ENCODE measurements at places on chromosomes 4 and X. TPM values are rescaled to one million over a fixed set of nuclear protein-coding genes. Genes with fewer than 3 reads are reported as not detected.

The GPR50 gene
- not detected for polyA plus RNA-seq

The SHOX gene
- polyA plus RNA-seq = not detected

The OCIAD1 gene
- polyA plus RNA-seq = 82.3 TPM

The FATE1 gene
- not detected for polyA plus RNA-seq

The HEPH gene
- not detected for polyA plus RNA-seq

The HCFC1 gene
- polyA plus RNA-seq = 37.7 TPM

The PPP1R2C gene
- polyA plus RNA-seq = 3.7 TPM

The CWH43 gene
- not detected for polyA plus RNA-seq

The NCBP2L gene
- not detected for polyA plus RNA-seq

The BMPR1B gene
- not detected for polyA plus RNA-seq

The PLS3 gene
- not detected for polyA plus RNA-seq

The ATP2B3 gene
- polyA plus RNA-seq = not detected
